ENCODE measurements at places on chromosomes 1 and 21.

DNA sequence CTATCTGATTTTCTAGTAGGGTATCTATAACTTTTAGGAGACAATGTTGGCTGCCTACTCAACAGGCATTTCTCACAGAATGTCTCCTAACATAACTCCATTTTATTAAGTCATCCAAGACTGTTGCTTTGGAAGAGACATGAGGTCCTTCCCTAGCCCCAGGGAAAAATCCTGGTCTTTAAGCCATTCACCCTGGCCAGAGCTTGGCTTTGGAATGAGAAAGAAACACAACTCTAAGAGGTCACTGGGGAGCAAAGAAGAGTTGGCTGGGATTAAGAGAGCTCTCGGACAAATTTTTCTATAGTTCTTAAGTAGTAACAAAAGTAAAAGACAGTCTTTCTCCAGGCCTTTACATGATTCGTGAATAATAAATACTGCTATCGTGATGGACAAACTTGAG is 57.9 kb downstream of the PCNX2 start:
- no peak for DNase-seq

GRCh38 chr1:27314169-27314568 is 7.8 kb upstream of the TMEM222 start:
- no peak for DNase-seq

- DNase-seq, result no peak
These were observed 2.0 kb downstream of the HSD11B1 start for GRCh38 chr1:209706622-209707021.

DNA sequence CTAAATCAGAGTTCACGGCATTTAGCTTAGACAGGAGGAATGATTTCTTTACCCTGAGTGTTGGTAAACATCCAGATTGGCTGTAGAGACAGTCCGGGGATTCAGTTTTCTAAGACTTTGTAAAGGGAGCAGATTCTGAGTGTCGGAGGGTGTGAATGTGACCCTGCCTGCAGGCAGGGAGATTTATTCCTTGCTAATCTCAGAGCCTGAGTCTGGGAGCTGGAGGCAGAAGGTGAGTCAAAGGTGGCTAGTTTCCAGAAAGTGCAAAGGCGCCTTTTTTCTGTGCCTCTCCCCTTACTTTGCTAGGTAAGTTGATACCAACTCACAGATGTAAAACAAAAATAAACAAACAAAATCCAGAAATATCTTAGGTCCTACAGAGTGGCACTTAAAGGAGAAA is 11.7 kb downstream of the ATP1B1 start:
- DNase-seq, result no peak

GRCh38 chr1:182147136-182147820 is 85.8 kb upstream of the ZNF648 start:
- DNase-seq, result no peak

DNA sequence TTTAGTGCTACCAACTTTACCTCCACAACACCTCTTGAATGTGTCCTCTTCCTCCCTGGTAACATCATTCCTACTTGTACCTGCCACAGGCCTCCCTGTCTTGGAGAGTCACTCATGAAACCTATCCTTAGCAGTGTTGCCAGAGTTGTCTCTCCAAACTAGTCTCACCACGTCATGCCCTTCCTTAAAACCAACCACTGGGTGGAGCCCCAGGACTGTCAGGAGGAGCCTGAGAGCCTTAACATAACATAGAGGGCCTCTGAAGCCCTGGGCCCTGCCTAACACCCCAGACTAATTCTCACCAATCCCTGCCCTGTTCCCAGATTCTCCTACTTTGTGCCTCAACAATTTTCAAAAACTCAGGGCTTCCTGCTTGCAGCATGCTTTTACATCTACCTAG is 65.3 kb downstream of the ZNF697 start:
- peak; percentile 20 for DNase-seq

- DNase-seq, result no peak
These were observed 176.2 kb downstream of the RHOU start for GRCh38 chr1:228911225-228912210.

- DNase-seq, result peak; percentile 34
These were observed 235.4 kb downstream of the HMCN1 start for GRCh38 chr1:185969524-185969991.

DNA sequence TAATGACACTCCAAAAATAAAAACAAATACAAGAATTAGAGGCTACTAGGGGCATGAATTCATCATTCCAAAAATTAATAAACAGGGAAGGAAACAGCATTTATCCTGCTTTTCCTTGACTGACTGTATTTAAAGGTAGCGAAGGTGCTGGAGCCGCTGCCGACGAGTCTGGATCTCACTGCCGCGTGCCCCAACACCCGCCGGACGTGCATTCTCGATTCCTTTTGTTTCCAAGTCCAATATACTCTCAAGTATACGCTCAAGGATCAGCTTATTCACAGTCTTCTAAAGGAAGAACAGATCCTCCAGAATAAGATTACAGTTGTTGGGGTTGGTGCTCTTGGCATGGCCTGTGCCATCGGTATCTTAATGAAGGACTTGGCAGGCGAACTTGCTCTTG is 88.2 kb upstream of the GNG4 start:
- DNase-seq, result no peak

DNA sequence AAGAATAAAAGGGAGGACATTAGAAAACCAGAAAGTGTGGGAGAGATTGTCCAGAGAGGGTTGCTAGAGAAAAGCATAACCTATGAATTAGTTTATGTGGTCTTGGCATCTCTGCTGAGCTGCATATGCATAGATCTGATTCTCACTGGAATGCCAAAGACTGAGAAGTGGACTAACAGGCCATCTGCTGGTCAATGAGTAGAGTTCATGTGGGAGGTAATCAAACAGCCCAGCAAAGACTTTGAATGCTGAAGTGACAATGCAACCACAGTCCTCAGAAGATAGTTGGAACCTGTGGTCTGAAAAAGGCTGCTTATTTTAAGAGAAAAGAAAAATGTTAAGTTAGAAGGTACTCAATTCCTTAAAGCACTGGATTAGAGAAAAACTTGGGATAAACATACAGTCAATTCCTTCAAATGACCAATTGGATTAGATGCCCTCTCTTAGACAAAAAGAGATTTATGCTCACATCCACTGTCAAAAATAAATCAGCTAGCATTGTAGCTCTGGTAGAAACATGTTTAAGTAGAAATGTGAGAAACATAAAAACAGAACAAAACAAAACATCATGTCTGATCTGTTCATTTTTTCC is 382.8 kb downstream of the AMY1C start:
- no peak for DNase-seq

GRCh38 chr1:1972976-1973715 is 30.4 kb downstream of the CFAP74 start:
- no peak for DNase-seq

- no peak for DNase-seq
These were observed 74.9 kb upstream of the ANGPTL1 start for GRCh38 chr1:178945763-178946266.

DNA sequence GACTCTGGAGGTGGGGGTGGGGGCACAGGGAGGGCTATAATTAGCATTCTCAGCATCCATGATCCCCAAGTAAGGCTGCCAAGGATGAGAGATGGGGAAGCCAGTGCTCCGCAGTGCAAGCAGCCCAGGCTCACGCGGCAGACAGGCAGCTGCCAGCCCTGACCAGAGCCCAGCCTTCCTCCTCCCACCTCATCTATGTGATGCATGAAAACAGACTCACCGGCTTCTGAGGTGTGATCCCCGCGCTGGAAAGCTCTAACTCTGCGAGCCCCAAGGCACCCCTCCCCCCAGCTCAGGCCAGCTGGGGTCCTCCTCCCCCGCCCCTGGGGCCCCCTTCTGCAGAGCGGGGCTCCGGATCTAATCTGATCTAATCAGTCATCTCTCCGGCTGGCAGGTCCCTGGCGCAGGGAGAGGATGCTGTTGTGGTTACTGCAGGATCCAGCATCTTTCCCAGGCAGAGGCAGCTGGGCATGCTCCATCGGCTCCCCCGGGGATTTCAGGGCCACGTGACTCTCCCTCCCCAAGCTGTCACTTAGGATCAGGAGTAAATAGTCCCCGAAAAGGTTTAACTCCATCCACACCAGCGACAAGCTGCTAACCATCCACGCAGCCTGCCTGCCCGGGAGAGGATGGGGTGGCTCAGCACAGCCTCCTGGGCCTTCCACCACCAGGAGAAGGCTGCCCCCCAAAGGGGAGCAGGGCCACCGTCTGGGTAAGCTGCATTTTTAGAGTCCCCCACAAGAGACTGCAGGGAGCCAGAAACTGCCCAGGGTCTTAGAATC is at the start of gene PLEKHA6:
PLEKHA6 (minus strand) TSS at position 456 of the 782 bp plus-strand sequence. CDS start 86,202 bp downstream, outside the sequence.
- peak; percentile 19 for DNase-seq

GRCh38 chr1:222798116-222798515 is 16.7 kb upstream of the DISP1 start:
- no peak for DNase-seq

- DNase-seq, result no peak
These were observed 2.3 kb upstream of the DMRTA2 start for GRCh38 chr1:50425376-50426107.

GRCh38 chr1:34520111-34520510 is 234.7 kb upstream of the GJB5 start:
- no peak for DNase-seq

DNA sequence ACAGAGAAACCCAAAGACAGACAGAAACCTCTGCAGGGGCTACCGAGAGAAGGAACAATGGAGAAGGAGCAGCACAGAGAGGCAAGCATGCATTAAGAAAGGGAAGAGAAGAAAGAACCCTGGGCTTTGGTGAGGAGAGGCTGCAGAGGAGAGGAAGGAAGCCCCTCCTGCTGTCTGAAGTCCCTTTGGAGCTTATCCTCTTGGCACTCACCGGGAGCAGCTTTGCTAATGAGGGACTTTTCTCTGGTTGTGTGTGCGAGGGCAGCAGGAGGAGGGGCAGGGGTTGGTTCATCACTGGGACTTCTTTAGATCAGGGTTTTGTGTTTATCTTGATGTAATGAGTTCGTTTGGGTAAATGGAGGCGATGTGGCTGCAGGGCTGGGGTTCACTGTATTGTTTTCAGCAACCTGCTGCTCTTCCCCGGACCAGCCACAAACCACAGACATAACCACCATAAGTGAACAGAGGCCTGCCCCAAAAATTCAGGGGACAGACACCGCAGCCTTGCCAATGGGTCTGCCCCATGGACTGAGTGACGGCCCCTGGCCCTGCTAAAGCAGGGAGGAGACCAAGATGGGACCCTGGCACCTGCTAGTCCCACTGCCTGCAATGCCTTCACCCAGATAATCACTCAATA is 100.6 kb downstream of the KCND3 start:
- DNase-seq, result no peak

DNA sequence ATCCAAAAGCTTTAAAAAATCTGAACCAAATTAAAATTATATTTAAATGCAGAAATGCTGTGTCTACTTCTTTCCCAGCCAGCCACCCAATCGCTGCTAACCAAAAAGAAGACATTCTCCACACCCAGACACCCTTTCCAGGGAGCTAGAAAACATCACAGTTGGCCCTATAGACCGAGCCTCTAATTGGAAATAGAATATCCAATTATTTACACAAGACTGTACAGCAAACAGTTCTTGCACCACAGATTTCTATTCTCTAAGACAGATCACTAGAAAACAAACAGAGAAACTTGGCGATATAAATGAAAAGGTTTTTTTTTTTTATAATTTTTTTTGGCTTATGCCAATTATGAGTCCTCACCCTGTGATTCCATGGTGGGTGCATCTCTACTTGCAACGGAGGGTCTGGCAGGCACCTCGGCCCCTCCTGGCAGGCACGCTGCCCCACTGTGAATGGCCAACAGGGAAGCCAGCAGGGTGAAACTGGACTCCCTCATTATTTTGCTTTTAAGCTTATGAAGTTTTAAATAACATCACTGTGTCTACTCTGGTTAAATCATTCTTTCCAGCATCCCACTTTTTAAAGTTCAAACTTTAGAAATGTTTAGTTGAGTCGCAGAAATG is 29.2 kb downstream of the BCAR3 start:
- no peak for DNase-seq

DNA sequence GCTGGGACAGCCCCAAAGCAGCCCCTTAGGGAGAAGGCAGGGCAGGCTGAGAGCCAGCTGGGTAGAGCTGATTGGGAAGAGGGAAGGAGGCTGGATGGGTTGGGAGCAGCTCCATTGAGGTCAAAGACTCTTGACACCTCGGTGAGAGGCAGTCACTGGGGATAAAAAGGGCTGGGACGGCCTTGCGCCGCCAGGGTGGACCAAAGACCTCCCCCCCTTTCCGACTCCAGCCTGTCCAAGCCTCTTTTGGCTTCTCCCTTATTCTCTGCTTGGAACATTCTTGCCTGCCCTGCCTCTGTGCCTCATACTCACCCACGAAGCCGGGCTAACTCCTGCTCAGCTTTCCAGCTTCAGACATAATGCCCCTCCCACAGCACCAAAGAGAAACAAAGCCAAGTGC is 51.1 kb downstream of the LRRC38 start:
- DNase-seq, result no peak

- DNase-seq, result no peak
These were observed 13.4 kb upstream of the FAM43B start for GRCh38 chr1:20538760-20539551.

GRCh38 chr1:5646486-5647149 is 345.6 kb downstream of the NPHP4 start:
- no peak for DNase-seq

DNA sequence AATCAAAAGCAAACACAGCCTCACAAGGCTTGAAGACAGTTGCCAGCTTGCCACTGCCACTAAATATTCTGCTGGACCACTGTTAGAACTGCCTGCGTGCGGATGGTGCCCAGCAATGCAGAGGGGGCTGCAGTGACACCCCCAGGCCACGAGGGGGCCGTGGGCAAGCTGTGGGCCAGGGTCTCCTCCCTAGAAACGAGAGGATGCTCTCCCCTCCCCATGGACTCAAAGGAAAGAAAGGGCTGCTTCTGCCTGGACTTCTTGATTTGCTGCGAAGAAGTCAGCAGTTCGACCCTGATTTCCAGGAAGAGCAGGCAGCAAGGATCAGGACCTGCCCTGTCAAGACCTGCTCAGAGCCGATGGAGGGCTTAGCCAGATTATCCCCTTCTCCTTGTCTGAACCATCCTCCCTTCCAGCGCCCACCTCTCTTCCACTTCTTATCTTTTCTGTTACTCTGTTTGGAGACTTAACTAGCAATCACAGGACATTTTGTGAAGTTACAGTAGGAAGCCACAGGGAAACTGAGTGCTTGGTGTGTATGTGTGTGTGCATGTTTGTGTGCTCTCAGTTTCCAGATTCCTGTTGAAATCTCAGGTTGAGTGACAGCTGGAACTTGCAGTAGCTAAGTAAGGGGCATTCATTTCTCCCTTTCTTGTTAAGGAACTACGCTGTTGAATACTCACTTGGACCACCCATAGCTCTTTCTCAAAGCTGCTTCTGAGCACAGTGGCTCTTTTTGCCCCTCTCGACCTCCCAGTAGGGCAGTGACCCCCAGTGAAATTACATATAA is 2.7 kb downstream of the MAN1C1 start:
- no peak for DNase-seq

DNA sequence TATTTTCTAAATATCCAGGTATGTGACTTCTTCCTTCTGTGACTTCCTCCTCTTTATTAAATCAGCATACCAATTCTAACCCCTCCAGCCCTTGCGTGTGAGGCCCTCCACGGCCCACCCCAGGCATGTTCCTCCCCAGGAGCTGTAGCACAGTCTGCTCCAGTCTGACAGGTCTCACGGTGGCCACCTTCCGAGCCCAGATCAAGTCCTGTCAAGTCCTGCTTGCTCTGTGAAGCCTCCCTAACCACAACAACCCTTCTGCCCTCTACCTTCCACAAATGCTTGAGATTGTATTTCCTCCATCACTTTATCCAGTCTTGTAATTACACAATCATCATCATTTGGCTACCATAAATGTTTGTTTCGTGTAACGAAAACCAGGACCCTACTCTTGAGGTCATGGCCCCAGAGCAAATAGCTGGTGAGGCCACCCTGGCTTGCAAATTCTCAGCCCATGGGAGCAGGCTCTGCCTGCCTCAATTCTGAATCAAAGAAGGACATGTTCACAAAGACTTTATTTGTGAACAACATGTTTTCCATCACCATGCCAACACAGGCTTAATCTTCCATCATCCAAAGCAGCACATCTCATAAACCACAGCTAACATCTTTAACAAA is 33.0 kb upstream of the S100A7 start:
- no peak for DNase-seq
